ENCODE measurements at places on chromosomes 6 and 20.

GRCh38 chr20:19401096-19401495, 188.7 kb downstream of the SLC24A3 start:
- DNase-seq, result no peak

DNA sequence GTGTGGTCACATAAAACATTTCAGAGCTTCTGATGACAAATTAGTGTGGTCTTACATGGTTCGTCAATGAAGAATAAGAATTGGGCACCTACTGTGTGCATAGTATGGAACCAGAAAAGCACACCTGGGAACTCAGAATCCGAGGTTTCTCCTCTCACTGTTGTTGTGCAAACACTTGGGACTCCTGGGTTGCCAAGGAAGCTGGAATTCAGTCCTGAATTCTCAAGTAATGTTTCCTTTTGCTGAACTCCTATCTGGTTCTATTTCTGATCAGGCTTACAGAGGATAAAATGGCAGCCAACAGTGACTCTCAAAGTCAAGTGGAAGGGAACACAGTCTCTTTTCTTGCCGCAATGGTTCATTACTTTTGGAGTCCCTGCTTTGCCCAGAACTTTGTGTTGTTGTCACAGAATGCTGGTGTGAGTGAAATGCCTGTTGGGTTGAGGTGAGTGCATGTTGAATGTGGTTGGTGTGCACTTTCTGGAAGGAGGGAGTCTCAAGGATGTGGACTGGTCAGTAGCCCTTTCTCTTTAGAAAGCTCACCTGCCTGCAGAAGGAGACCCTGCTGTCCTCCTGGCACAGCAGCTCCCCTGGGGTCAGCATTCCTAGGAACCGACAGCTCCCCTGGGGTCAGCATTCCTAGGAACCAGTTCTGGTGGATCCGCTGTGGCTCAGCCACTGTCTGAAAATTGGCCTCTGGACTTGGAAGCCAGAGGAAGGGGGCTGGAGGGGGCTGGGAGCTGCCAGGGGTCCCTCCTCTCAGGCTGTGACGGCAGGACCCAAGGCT, 1.4 kb downstream of the UNC93A start:
- DNase-seq, result no peak

GRCh38 chr6:63476302-63476701, 96.0 kb upstream of the LOC128125822 start:
- no peak for DNase-seq

DNA sequence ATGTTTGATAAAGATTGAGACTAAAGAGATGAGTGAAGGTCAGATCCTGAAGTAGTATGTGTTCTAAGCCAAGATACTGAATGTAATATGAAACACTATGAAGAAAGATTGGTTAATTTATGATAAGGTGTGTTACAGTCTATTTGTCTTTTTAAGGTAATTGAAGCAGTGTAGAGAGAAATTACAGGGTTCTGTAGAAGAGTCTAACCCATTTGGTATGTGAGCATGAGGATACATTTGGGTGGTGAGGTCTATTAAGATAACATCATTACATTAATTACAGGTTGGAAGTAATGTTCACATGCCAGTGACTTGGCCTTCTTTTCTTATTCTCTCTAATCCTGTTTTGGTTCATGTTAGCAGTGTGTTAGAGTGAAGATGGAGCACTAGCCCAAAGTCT, 61.4 kb downstream of the AFDN start:
- DNase-seq, result no peak

DNA sequence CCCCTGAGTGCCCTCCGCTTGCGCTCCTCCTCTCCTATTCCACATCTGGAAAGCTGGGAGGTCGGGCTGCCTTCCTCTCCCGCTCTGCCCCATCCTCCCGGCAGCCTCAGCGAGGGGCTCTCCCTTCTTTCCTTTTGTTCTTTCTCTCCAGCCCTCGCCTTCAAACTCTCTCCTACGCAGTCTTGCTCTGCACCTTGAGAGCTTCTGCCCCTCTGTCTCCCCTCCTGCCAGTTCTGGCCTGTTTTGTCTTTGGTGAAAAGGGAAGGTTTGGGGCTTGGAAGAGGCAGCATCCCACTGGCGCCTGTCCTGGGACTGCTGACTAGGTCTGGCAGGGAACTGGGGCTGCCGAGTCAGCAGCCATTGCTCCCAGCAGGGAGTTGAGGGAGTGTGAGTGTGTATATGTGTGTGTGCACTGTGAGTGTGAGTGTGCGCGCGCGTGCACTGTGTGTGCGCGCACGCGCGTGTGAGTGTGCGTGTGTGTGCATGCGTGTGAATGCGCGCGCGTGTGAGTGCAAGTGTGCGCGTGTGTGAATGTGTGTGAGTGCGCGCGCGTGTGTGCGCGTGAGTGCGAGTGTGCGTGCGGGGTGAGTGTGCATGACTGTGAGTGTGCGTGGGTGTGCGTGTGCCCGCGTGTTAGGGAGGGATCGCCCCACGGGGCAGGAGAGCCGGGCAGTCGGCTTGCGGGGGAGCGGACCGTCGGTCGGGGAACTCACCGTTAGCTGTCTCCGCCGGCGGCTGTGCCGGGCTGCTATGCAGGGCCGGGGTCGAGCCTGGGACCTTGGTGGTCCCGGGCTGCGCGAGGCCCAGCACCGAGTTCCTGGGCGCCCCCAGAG, 523 bp downstream of the CPXM1 start:
- no peak for DNase-seq

- DNase-seq, result no peak
Observed at GRCh38 chr6:11495565-11496145, 41.9 kb upstream of the TMEM170B start.

DNA sequence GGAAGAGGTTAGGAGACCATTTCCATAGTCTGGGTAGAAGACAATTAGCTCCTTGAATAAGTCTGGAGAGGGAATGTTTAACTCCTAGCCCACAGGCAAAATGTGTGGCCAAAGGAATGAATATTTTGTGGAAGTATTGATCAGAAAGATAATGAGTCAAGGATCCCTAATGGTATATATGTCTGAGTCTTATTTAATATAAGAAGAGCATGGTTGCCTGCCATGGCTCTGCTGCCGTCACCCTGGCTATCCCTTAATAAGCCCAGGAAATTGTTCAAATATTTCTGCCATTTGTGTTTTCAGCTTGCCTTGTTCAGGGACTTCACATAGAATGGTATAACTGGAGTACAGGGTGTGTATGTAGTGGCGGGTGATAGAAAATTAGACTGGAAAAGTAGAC, 18.1 kb upstream of the CALHM6 start:
- DNase-seq, result no peak

- no peak for DNase-seq
Observed at GRCh38 chr20:36479938-36480337, 61.4 kb upstream of the MYL9 start.

DNA sequence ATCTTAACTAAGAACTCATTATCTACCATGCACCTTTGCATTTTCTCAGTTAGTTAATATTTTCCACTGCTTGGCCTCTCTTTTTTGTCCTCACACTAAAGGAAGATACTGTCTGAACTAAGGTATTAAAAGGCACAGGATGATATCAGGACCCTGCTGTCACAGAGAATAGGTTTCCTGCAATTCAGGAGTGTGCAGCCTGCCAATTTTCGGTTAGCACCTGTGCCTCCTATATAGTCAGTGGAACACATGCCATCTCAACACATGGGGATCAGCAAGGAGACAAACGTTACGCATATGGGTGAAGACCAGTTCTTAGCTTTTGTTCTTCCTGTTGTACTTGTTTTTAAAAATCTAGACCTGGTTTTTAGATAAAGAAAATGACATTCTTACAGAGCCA, 71.0 kb downstream of the FUT9 start:
- DNase-seq, result no peak

DNA sequence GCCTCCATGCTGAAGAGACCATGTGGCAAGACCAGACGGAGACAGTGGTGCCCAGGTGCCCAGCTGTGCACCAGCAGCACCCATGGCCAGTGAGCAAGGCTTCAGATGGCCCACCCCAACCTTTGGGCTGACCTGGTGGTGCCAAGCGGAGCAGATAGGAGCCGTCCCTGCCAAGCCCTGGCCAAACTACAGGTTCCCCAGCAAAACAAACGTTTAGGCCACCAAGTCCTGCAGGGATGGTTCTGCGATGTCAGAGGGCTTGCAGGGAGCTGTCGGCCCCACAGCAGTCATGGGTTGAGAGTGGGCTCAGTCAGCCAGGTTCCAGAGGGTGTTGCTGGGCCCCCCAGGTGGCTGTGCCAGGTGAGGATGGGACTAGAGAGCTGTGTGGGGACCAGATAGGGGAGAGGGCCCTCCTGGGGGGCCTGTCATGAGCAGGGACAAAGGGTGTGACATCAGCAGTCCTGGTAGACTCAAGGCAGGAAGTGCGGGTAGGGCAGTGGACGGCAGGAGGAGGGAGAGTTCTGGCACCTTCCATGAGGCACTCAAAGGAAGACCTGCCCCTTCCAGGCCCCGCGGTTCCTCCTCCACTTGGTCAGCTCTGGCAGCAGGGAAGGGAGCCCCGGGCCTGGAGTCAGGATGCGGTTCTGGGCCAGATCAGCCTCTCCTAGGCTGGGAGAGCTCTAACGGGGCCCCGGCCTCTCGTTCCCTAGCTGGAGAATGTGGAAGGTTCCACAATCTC, 342.4 kb downstream of the ZFAND3 start:
- DNase-seq, result no peak

DNA sequence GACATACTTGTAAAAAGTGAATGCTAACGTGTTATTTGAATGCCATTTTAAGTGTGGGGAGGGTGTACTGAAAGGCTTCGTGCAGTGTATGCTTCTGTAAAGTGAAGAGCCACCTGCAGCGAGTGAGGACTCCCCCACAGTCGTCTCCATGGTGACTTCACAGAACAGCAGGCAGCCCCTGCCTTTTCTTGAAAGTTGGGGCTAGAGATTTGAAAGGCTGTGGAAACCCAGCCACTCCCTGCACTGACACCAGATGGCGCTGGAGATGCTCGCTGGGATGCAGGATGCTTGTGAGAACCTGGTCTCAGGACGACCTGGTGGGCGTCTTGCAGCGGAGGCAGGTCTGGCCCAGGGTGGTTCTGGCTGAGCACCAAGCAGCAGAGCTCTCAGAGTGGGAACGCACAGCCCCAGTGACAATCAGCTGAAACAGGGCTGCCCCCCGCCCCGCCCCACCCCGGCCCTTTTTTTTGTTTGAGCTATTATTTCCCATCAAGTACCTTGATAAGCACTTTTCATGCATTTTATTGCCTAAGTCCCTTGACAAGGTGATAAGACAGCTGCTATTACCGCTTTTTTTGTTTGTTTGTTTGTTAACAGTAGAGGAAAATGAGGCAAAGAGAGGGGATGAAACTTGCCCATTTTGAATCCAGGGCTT, 150.3 kb downstream of the SYCP2 start:
- peak; percentile 49 for DNase-seq

DNA sequence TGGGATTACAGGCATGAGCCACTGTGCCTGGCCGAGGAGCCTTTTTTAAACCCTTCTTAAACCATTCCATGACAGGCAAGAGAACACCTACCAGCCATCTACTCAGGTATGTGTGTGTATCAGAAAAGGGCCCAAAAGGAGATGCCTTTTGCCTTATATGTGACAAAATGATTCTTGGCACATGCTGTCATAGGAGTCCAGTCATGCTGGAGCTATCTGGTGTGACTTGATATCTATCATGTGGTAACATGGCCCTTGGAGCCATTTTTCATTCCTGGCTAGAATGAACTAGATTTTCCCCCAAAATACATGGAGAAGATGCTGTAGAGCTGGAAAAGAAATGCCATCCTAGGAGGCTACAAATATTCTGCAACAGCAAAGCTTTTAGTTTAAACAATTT, 129.1 kb downstream of the DST start:
- DNase-seq, result no peak

DNA sequence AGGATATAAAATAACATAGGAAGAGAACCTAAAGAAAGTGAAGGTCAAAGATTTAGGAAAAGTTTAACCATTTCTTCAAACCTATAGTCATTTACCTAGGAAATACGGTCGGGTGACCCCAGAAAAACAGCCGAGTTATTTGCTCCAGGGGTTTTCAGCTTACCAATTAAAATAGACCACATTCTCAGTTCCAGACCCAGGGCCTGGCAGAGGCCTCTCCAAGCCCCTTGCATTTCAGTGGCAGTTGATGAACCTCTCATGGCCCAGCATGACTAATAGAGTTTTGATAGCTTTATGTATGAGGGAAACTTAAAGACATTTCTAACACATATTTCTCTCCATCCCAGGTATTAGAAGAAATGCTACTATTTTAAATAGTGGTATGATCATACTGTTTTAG, 113.5 kb downstream of the OGFRL1 start:
- no peak for DNase-seq

DNA sequence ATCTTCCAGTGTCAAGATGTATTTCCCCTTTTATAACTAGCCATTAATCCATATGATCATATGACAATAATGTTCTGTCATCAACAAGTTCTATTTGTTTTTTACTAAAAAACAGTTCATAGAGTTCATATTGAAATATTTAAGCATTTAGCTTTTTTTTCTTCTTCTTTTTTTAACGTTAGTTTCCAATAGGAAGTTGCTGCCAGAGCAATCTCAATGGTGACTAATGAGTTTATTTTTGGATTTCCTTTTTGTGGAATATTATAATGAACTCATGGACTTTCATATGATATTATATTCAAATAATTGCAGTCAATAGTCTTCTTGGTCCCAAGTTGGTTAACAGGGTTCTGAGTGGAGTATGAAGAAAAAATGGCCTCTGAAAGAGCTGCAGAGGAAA, 343.3 kb downstream of the BCKDHB start:
- DNase-seq, result no peak

GRCh38 chr6:139473231-139473701, 98.8 kb upstream of the CITED2 start:
- no peak for DNase-seq

DNA sequence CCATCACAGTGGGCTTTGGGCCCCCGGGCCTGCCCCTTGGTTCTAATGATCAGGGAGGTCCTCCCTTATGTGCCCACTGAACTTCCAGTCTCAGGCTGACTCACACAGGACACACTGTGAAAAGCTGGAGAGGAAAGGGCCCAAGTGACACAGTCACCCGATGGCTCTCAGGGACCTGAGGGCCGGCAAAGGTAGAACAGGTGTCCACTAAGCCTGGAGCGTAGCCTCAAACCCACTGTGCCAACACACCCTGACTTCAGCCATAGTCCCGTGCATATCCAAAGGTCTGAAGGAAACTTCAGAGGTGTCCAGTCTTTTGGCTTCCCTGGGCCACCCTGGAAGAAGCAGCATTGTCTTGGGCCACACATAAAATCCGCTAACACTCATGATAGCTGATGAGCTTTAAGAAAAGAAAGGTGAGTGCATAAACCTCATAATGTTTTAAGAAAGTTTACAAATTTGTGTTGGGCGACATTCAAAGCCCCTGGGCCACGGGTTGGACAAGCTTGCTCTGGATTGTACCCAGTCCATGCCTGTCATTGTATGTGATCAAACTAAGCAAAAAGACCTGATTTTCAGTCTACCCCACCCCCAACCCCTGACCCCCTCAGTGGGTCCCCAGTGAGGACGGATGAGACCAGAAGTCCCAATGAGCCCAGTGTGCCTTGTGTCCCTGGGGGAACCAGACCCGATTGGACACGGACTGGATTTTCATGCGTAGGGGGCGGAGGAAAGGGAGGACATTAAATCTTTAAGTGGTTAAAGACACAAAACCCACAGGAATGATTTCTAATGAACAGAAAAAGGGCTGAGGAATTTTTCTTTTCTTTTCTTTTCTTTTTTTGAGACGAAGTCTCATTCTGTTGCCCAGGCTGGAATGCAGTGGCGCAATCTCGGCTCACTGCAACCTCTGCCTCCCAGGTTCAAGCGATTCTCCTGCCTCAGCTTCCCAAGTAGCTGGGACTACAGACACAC, 6.1 kb downstream of the RAMACL start:
- DNase-seq, result no peak

All from activated CD4-positive, alpha-beta memory T cell treated with anti-CD3 and anti-CD28 coated beads, Interleukin-2, amount 10 ng/mL, durations not matched to agents 7 days and 5 days (primary cell).